NCI-H2171 (cell line): ENCODE measurements at places on chromosomes 5 and 9.
A peak's percentile ranks its signal among the peaks of the same experiment; 100 is the strongest.

GRCh38 chr9:109483744-109484429 lies 14.2 kb downstream of the PTPN3 start:
- no peak for DNase-seq

GRCh38 chr9:36659500-36659899 lies 86.8 kb downstream of the MELK start:
- no peak for DNase-seq

- DNase-seq = no peak
These were observed 129.3 kb downstream of the MRPL36 start for GRCh38 chr5:1670351-1670750.

GRCh38 chr5:78518365-78519197 lies 130.0 kb downstream of the LHFPL2 start:
- DNase-seq = no peak

GRCh38 chr9:134313470-134313869 lies 12.8 kb upstream of the RXRA start:
- no peak for DNase-seq

- no peak for DNase-seq
These were observed 11.4 kb downstream of the GCNT4 start for GRCh38 chr5:75040973-75041372.

GRCh38 chr5:172678902-172679301 lies 37.8 kb downstream of the NEURL1B start:
- DNase-seq = no peak

GRCh38 chr9:38518826-38519225 lies 94.6 kb upstream of the IGFBPL1 start:
- no peak for DNase-seq

- no peak for DNase-seq
These were observed 44.9 kb downstream of the PFDN1 start for GRCh38 chr5:140258016-140258415.

GRCh38 chr9:131407717-131408195 lies 13.9 kb downstream of the PRRC2B start:
- no peak for DNase-seq

GRCh38 chr5:1511651-1512540 lies 11.9 kb downstream of the LPCAT1 start:
- DNase-seq = no peak

DNA sequence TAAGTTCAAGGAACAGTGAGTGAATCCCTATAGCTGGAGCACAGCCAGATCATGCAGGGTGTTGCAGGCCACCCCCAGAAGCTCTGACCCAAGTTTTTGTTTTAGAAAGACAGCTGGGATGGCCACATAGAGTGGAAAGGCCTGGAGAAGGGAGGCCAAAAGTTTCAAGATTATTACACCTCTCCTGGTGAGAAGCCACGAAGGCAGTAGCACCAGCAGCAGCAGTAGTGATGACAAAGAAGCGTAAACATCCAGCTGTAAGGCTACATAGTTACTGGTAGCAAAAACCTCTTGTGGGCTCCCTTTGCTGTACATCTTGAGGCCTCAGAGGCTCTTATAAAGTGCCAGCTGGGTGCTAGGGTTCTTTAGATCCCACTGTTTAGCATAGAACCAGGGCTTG lies 11.8 kb downstream of the ADAMTSL1 start:
- DNase-seq = no peak

- DNase-seq = no peak
These were observed 255.2 kb downstream of the SGCD start for GRCh38 chr5:156582193-156582598.

- DNase-seq = no peak
These were observed 60.8 kb downstream of the SH3TC2 start for GRCh38 chr5:149002053-149002452.

GRCh38 chr9:131347376-131348020 lies 46.4 kb upstream of the PRRC2B start:
- DNase-seq = no peak

- no peak for DNase-seq
These were observed 56.4 kb upstream of the GOLPH3 start for GRCh38 chr5:32230356-32231099.

GRCh38 chr5:6188344-6188743 lies 190.0 kb downstream of the MED10 start:
- no peak for DNase-seq

- no peak for DNase-seq
These were observed 2.1 kb downstream of the ECPAS start for GRCh38 chr9:111481885-111482636.

- DNase-seq = no peak
These were observed 452.8 kb upstream of the PTGER4 start for GRCh38 chr5:40226906-40227305.

DNA sequence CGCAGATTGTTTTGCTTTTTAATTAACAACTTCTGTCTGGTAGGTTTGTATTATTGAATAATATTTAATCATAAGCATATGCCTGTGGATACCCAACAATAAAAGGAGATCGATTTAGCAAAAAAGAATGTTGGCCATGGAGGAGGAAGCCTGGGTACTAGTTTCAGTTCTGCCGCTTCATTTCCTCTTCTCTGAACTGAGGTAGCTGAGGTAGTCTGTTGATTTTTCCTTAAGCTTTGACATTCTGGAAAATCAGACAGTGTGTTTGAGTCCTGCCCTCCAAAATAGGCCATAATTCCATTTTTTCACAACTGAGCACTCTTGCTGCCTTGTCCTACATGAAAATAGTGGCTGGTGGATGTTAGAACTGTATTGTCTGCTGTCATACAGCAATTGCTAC lies 6.0 kb upstream of the GPR21 start:
- DNase-seq = no peak

DNA sequence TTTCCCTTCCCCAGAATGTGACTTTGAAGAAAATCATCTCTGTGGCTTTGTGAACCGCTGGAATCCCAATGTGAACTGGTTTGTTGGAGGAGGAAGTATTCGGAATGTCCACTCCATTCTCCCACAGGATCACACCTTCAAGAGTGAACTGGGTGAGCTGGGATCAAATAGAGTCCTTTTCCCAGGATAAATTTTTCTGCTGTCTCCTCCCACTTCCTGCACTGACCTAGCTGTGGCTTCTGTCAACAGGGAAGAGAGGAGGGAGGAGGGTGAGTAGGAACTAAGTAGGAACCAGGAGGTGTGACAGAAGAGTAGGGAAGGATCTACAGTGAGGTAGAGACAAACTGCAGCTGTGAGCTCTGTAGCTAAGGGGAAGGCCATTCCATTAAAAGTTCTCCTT lies 69.3 kb downstream of the MAMDC2 start:
- no peak for DNase-seq

DNA sequence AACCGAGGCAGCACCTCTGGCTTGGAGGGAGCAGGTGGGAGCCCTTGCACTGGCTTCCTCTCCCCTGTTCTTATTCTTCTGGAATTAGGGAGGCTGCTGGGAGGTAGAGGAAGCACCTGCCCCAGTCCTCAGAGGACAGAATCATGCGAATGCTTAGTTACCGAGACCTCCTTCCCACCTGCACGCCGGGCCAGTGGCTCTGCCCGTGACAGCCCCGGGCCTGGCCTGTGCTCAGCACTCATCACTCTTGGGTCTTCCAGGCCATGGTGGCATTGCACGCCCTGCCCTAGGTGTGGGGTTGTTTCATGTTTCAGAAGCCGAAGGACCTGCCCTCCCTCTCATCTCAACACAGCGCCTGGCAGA lies 45.3 kb upstream of the NKD2 start:
- DNase-seq = no peak

DNA sequence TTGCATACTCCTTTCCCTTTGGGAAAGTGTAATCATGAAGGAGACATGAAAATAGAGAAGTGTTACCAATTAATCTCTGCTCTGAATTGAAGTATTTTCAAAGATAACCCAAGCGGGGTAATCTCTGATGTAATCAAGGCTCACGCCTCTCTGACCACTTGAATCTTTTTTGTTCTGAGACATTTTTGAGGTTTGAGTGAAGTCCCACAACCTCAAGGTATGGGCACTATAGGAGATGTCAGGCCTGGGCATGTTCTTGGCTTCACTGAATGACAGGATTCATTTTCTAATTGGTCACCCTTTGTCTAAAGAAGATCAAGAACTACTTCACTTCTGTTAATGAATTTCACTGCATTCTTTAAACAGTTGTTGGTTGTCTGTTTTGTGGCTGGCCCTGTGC lies 23.7 kb downstream of the ENHO start:
- no peak for DNase-seq

DNA sequence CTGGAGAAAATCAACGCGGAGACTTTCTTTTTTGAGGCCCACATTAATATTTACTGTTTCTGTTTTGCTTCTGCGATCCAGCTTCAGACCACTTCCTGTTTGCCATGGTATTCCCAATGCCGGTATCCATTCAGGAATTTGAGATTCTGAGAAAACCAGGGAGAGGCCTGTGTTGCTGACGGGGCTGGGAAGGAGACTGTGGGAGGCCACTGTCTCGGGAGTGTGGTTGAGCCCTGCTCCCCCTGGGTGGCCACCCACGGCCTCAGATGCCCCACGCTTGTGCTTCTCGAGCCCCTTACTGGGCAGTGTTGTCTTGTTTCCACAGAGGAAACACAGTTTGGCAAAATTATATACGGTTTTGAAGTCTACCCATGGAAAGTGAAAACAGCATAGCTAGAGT lies 403.6 kb upstream of the IRX2 start:
- no peak for DNase-seq

DNA sequence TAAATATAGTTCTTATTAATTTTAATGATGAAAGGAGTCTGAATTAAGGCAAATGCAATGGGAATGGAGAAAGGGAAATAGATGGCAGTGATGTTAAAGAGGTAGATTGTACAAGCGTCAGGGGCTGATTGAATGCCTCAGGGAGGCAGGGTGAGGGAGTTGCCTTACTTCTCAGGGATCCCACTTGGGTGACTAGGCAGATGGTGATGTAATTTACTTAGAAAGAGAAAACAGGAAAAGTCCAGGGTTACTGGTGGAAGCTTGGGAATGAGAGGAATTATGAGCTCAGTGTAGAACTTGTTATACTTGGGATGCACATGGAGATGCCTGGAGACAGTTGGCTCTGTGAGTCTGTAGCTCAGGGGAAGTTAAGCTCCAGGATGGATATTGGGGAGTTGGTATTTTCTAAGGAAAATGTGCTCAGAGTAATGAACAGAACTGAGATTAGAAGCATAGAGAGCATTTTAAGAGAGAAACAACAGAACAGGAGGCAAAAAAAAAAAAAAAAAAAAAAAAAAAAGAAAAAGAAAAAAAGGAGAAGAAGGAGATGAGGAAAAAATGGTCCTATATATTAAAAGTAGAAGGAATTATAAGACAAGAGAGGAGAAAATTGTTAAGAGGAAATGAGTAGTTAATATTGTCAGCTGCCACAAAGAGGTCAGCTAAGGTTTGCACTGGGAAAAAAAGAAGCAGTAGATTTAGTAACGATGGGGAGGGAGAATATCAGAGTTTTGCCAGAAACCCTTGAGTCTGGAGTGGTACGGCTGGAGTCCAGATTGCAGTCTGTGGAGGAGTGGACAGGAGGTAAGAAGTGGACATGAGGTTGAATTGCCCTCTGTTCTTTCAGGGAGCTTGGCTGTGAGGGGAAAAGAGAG lies 88.0 kb upstream of the ELL2 start:
- DNase-seq = no peak

DNA sequence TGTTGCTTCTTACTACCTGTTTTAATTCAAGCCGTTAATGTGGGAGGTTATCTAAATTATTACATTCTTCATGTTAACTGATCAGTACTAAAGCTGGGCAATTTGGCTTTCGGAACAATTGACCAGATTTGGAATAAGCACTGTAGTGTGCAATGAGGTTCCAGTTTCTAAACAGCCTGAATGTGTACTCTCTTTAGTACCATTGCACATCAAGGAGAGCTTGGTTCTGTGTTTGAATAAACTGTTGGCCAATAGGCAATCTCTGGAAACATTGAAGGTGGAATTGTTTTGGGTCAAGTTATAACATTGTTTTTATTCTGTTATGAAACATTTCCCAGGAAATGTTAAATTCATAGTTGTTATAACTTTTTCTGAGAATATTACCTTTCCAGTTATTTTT lies 105.2 kb downstream of the PBX3 start:
- DNase-seq = no peak

DNA sequence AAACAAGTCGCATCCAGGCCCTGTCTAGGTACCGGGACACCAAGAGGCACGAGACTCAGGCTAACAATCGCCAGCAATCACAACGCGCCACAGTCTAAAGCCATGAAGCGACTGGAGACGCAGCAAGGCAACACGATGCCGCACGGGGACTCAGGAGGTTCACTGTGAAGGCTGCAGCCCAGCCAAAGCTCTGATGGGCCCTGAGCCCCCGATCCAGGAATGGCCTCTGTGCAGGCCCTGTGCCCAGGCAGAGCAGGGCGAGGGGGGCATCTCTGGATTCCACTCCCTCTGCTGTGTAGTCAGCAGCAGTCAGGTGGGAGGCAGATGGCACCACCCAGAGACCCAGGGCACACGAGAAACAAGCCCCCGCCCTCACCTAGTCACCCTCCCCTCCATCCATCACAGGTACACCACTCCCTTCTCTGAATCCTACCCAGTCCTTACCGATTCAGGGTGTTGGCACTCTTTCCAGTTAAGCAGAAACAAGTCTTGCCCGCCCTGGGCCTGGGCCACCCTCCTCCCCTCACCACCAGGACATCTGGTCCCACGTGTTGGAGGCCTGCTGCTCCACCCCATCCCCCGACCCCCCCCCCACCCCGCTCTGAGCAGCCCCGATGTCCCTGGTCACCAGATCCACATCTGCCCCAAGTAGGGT lies 1.1 kb downstream of the RALGDS start:
- peak; percentile 85 for DNase-seq

DNA sequence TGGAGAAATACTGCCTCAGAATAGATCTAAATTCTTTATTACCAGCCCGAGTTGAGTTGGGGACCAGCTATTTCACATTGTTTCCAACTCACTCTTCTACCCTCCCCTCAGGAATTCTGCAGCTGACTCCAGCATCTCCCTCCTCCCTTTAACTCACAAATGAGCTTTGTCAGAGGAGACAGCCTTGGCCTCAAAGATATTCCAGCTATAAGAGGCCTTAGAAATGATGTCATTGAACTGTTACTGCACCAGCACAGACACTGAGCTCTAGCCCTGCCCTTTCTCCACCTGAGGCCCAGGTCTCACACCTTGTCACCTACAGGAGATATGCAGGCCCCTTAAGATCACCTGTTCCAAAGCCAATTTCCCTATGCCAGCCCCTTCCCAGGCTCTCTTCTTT lies 78.4 kb upstream of the ATP10B start:
- no peak for DNase-seq

GRCh38 chr5:102971676-102972293 lies 148.2 kb downstream of the GIN1 start:
- no peak for DNase-seq

GRCh38 chr5:175556794-175557193 lies 78.4 kb downstream of the SFXN1 start:
- no peak for DNase-seq

GRCh38 chr5:150624334-150625163 lies 15.9 kb upstream of the SYNPO start:
- peak; percentile 19 for DNase-seq

DNA sequence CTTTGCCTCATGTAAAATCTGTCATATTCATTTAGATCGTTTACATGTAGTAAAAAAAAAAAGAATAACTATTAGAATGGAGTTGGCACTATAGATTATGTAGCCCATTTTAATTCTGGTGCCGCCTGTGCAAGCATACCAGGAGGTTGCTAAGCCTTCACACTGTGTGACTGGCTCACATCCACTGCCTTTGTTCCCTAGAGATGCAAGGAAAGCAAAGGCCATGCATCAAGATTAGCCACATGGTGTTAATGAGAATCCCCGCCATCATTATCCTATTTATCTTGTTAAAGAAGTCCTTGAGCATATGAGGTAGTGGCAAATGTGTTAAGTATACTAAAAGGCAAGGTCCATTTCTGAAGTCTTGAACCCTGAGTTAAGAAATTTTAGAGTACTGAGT lies 279.6 kb downstream of the RFX3 start:
- no peak for DNase-seq
